ENCODE measurements at places on chromosomes 6 and 20.
A peak's percentile ranks its signal among the peaks of the same experiment; 100 is the strongest.

GRCh38 chr6:89145091-89145955, 532 bp upstream of the PM20D2 start:
- peak; percentile 5 for DNase-seq

DNA sequence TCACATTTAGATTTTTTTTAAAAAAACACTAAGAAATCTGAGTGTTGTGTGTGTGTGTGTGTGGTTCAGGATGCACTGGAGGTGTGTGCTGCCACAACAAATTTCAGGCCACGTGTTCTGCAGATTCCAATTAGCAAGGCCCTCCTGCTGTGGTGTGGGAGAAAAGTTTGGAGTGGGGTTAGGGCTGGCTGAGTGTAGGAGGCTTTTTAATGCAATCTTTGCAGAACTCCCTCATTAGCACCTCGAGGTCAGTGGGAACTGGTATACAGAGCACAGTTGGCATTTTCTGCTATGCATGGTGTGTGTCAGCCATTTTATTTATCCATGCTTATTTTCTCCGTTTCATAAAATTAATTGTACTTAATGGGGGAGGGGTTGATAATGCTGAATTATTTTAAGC, 187.6 kb downstream of the SOX4 start:
- DNase-seq, result no peak

GRCh38 chr6:43819958-43820357, 49.9 kb downstream of the VEGFA start:
- no peak for DNase-seq

- no peak for DNase-seq
Measured at GRCh38 chr6:33895296-33895695, 91.5 kb upstream of the MLN start.
